ENCODE measurements at places on chromosomes 1 and 21. TPM values are rescaled to one million over a fixed set of nuclear protein-coding genes. Genes with fewer than 3 reads are reported as not detected.

DNA sequence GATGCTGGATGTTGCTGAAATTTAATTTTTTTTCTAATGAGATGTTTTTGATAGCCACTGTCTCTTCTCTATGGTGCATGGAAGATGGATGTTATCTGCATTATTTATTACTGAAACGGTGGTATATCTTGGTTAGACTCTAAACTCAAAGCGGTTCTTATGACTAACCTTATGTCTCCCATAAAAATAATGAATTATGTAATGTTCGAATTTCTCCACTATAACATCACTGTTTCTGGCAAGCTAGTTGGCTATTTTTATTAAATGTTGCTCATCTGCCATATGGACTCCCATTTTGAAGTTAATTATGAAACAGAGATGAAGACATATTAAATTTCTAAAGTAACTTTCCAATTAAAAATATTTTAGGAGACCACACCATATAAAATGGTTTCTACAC lies 808.6 kb upstream of the ADGRL4 start:
- no peaks in the 10 kb centered on the region for H3K4me1 ChIP-seq
- H3K4me3 ChIP-seq: no peak overlapping the region
- no peaks in the 10 kb centered on the region for H3K27me3 ChIP-seq
- H3K36me3 ChIP-seq: no peaks in the 10 kb centered on the region
- H3K27ac ChIP-seq: no peak overlapping the region

Gene RNF186
- not detected for total RNA-seq

DNA sequence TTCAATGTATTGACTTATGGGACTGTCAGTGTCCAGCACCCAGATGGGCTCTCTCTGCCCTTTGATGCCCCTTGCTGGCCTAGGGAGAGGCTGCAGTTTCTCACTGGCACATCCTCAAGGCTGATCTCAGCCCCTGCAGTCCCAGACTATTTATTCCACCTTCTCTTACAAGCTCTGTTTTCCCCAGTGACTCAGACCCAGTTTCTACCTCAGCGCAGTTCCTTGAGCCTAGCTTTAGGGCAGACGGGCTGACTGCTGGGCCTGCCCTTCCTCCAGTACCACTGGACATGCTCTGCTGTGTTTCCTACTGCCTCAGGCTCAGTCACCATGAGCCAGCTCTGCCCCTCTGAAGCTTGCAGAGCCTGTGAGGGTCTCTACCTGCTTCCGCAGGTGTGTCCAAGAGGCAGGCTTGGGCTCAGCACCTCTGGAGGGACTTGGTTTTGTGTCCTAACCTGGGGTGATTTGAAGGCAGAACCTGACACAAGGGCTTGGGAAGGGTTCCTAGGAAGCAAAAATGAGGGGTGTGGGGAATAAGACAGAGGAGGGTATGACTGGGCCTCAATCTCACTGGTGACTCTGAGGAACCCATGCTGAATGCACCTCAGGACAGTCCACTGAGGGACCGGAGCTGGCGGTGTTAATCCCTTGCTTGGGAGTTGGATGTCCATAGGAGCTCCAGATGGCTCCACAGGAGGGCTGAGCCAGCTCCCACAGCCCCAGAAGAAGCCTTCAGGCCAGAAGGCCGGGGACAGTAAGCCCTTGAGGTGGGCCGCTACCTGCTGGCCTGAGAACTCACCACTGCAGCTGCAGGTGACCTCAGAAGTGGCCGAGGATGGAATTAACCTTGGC lies 689.9 kb downstream of the MATN1 start:
- H3K27me3 ChIP-seq: no peaks in the 10 kb centered on the region
- no peaks in the 10 kb centered on the region for H3K4me1 ChIP-seq
- no peak overlapping the region for H3K4me3 ChIP-seq
- no peaks in the 10 kb centered on the region for H3K36me3 ChIP-seq
- no peak for DNase-seq

DNA sequence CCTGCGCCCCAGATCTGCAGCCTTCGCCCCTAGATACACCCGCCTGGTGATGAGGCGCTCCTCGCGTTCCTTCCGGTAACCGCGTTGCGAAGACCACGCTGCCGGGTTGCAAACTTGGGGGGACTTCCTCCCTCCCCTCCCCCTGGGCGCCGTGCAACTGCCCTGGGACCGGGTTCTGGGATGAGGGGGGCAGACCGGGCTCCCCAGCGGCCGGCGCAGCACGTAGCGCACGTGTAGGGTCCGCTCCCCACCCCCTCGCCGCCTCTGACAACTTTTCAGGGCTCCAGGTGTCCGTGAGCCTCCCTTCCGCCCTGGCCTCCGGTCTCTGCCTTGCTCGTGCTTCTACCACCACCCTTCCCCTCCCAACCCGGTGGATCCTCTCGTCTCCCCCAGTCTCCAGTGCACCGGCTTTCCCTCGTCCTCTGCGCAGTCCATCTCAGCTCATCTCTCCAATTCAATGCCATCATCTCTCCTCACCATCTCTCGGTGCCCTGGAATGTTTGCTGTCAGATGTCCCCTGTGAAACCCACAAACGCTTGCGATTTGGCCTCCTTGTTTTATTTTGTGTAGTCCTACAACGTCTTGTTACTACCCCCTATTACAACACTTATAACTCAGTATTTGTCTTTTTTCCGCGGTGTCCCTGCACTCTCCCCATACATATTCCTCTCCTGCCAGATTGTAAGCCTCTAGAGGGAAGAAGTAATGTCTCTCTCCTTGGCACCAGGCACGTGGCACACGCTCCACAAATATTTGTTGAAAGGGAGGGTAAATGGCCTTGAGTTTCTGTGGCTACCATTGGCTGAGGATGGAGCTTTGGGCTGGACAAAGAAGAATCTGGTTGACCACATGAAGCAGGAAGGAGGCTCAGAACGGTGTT lies 782 bp downstream of the PCAT6 start:
- peak; percentile 82 for DNase-seq
- peaks cover 4% of the 10 kb centered on the region for H3K27me3 ChIP-seq
- H3K36me3 ChIP-seq: no peaks in the 10 kb centered on the region
- H3K4me1 ChIP-seq: peaks cover 14% of the 10 kb centered on the region

Gene TMEM269
- total RNA-seq: under 0.01 TPM

Gene NTMT2
- not detected for total RNA-seq

GRCh38 chr1:145995964-145996432 lies 381 bp downstream of the TXNIP start:
- DNase-seq: no peak
- H3K4me3 ChIP-seq: peak overlapping the region; percentile 91
- H3K27me3 ChIP-seq: no peaks in the 10 kb centered on the region
- peak overlapping the region; percentile 40 for H3K27ac ChIP-seq

Gene SPRR2G
- not detected for total RNA-seq

DNA sequence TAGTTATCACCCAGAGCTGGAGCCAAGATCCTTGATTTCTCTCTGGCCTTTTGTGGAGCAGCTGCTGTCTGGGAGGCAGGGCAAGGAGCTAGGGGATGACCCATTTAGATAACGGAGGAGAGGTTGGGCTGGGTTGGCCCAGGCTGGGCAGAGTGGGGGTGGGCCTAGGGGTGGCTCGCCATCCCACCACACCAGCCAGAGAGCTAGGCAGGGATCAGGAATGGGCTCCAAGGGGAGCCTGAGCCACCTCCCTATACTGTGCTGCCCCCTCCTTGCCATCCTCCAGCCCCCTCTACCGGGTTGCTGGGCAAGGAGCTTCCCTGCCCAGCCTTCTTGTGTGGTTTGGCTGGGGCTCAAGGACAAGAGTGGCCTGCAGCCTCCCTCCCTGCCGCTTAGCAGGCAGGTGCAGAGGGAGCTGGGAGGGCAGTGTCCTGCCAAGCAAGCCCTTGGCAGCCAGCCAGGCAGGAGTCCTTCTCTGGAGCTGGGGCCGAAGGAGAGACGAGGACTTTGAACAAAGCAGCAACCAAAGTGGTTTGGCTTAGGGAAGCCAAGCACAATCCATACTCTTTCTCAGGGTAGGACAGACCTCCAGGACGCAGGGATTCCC lies 4.1 kb downstream of the NUAK2 start:
- H3K36me3 ChIP-seq: peaks cover 2% of the 10 kb centered on the region
- H3K27me3 ChIP-seq: no peaks in the 10 kb centered on the region
- no peak overlapping the region for H3K4me3 ChIP-seq
- H3K27ac ChIP-seq: peak overlapping the region; percentile 27

Gene NID1
- 40.2 TPM for total RNA-seq

DNA sequence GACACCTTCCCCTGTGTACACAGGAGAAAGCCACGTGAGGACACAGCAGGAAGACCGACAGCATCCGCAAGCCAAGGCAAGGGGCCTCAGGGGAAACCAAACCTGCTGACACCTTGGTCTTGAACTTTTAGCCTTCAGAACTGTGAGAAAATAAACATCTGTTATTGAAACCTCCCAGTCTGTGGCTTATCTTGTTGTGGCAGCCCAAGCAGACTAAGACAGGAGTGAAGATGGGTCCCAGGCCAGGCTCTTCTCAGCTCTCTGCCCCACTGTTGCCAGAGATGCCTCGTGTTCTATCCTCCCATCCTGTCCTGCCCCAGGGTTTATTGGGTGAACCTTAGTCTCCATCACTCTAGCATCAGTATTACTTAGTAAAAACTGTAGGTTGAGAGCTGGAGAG lies 236.3 kb downstream of the MATN1 start:
- no peak overlapping the region for H3K27ac ChIP-seq
- H3K36me3 ChIP-seq: no peaks in the 10 kb centered on the region
- H3K4me3 ChIP-seq: no peak overlapping the region
- no peak for DNase-seq

Gene ITGB3BP
- total RNA-seq: 13.3 TPM

Gene CLEC20A
- total RNA-seq: under 0.01 TPM

- no peak overlapping the region for H3K4me3 ChIP-seq
- no peak for DNase-seq
- H3K4me1 ChIP-seq: no peaks in the 10 kb centered on the region
- H3K27ac ChIP-seq: no peak overlapping the region
- no peaks in the 10 kb centered on the region for H3K36me3 ChIP-seq
- H3K27me3 ChIP-seq: no peaks in the 10 kb centered on the region
Measured at GRCh38 chr1:38330799-38331198, 284.2 kb upstream of the POU3F1 start.

Gene LRRC38
- not detected for total RNA-seq

Gene FUBP1
- total RNA-seq: 91.6 TPM

Gene GUCA2A
- not detected for total RNA-seq

Gene PROK1
- total RNA-seq: not detected

Gene PROX1
- under 0.01 TPM for total RNA-seq

DNA sequence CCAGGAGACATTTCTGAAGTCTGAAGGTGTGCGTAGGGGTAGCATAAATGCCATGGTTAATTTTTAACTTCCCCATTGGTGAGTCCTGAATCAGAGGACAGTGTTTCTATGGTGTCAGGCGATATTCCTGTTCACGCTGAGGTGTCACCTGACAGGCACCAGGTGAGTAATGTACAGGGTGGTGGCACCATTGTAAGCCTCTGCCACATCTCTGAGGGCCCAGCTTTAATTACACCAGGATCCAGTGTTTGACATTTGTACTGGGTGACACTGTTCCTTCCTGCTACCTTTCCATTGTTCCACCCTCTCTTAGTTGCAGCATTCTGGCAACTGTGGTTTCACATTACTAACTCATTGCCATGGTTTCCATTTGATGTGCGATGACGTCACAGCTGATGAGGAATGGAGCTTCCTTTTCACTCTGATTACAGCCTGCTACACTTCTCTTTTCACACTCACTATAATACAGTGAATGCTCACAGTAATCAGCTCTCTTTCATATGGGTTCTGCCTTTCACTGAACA lies 40.6 kb upstream of the MARK1 start:
- DNase-seq: no peak
- no peak overlapping the region for H3K4me3 ChIP-seq
- H3K4me1 ChIP-seq: no peaks in the 10 kb centered on the region
- H3K27ac ChIP-seq: no peak overlapping the region
- no peaks in the 10 kb centered on the region for H3K27me3 ChIP-seq

Gene FMO5
- total RNA-seq: 2.7 TPM

Gene AGPAT3
- 47.4 TPM for total RNA-seq

DNA sequence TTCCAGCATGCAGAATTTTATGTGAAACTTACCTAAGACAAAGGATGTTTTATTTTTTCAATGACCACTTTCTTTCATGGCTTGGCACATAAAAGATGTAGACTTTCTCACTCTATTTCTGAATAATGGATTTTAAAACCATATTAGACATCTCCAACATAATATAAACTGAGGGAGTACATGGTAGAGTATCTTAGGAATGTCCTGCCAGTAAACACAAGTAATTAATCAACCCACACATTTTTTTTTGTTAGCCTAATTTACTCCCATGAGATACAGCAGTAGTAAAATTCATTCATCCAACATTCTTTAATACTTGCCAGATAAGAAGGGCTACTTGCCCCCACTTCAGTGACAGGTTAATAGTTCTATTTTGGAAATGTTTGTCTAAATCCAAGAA lies 235.4 kb upstream of the ADAMTS5 start:
- peaks cover 19% of the 10 kb centered on the region for H3K4me1 ChIP-seq
- no peak overlapping the region for H3K4me3 ChIP-seq
- no peak for DNase-seq

DNA sequence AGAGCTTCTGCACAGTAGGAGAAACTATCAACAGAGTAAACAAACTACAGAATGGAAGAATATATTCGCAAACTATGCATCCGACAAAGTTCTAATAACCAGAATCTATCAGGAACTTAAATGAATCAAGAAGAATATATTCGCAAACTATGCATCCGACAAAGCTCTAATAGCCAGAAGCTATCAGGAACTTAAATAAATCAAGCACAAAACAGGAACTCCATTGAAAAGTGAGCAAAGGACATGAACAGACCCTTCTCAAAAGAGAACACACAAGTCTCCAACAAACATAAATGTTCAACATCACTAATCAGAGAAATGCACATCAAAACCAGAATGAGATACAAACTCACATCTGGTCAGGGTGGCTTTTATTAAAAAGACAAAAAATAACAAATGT lies 126.9 kb downstream of the VAV3 start:
- no peak for DNase-seq
- H3K27ac ChIP-seq: no peak overlapping the region
- H3K4me3 ChIP-seq: no peak overlapping the region
- H3K27me3 ChIP-seq: no peaks in the 10 kb centered on the region

Gene ADCY10
- total RNA-seq: 0.36 TPM

GRCh38 chr1:8256321-8256720 lies 61.6 kb upstream of the SLC45A1 start:
- no peak overlapping the region for H3K27ac ChIP-seq
- peaks cover 13% of the 10 kb centered on the region for H3K4me1 ChIP-seq
- no peak for DNase-seq
- H3K36me3 ChIP-seq: no peaks in the 10 kb centered on the region

Gene SLC1A7
- under 0.01 TPM for total RNA-seq

DNA sequence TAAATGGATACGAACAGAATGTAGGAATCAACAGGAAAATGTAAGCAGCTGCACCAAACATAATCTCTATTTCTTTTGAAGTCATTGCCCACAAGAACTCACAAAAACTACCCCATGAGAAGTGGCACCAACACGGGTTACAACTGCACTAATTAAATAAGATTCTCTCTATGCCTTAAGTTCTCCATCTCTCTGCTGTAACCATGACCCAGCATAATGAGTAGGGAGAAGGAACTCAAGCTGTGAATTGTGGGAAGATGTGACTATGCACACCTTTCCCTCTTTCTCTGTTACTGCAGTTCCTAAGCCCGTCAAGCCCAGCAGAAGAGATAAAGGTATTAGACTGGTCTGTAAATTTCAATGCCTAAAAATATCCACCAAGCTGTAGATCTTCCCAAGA lies 614.0 kb downstream of the USP25 start:
- no peaks in the 10 kb centered on the region for H3K4me1 ChIP-seq
- H3K36me3 ChIP-seq: no peaks in the 10 kb centered on the region
- H3K27ac ChIP-seq: no peak overlapping the region
- DNase-seq: no peak
- no peaks in the 10 kb centered on the region for H3K27me3 ChIP-seq

GRCh38 chr1:76492752-76493430 lies 374.4 kb upstream of the ST6GALNAC5 start:
- H3K27me3 ChIP-seq: no peaks in the 10 kb centered on the region
- H3K36me3 ChIP-seq: no peaks in the 10 kb centered on the region
- H3K27ac ChIP-seq: no peak overlapping the region
- H3K4me1 ChIP-seq: no peaks in the 10 kb centered on the region
- H3K4me3 ChIP-seq: no peak overlapping the region
- DNase-seq: no peak

Gene ELF3
- total RNA-seq: under 0.01 TPM

Gene KIAA0040
- 1.1 TPM for total RNA-seq

Gene SH2D1B
- not detected for total RNA-seq

All from osteoblast (primary cell).